ENCODE measurements at places on chromosomes 1 and 21. TPM values are rescaled to one million over a fixed set of nuclear protein-coding genes. Genes with fewer than 3 reads are reported as not detected.

GRCh38 chr1:86381223-86381622 lies 14.9 kb downstream of the ODF2L start:
- no peak for DNase-seq
- no peaks in the 10 kb centered on the region for H3K4me1 ChIP-seq
- H3K36me3 ChIP-seq = no peaks in the 10 kb centered on the region
- no peaks in the 10 kb centered on the region for H3K27me3 ChIP-seq
- no peak overlapping the region for H3K4me3 ChIP-seq

DNA sequence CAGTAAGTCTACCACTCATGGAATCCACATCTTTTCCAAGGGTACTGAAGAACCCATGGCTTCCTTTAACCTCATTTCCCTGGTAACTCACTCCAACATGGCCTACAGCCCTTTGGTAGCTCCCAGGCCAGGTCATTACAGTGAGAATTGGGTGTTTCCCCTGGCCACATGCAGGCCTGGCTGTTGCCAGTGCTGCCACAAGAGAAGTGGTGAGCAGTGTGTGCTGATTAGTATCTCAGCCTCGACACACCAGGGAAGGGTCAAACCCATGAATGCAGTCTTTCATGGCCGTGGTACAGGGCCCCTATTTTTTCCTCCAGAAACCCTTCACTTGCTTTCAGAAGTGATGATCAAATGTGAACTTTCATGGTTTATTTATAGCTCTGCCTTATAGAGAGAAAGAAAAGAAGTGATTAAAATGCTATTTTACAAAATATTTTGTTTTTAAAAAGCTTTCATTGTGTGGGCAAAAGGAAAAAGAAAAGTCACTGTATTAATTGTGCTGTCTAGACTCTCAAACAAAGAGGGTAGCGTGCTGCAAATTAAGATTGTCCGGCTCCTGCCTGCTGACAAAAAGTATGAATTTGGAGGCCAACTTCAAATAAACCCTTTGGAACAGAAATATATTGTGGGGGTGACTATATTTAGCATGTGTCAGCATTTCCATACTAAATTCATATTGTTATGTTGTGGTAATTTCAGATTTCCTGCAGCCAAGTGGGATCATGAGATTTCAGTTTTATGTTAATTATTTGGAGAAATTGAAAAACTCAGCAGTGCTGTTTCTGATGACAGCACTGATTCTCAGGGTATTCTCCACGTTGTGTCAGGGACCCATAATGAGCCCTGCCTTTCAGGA lies 62.0 kb upstream of the HOOK1 start:
- H3K27me3 ChIP-seq = no peaks in the 10 kb centered on the region
- no peaks in the 10 kb centered on the region for H3K36me3 ChIP-seq
- no peak overlapping the region for H3K4me3 ChIP-seq
- H3K27ac ChIP-seq = no peak overlapping the region
- peak; percentile 62 for DNase-seq

DNA sequence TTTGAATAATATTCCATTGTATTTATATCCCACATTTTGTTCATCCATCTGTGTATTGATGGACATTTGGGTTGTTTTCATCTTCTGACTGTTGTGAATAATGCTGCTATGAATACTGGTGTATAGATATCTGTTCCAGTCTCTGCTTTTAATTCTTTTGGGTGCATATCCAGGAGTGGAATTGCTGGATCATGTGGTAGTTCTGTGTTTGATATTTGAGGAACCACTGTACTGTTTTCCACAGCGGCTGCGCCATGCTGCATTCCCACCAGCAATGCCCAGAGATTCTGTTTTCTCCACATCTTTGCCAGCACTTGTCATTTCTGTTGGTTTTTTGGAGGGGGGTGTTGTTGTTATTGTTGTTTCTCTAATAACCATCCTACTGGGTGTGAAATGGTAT lies 131.6 kb upstream of the KIF26B start:
- H3K27me3 ChIP-seq = no peaks in the 10 kb centered on the region
- no peak overlapping the region for H3K27ac ChIP-seq
- no peaks in the 10 kb centered on the region for H3K4me1 ChIP-seq

DNA sequence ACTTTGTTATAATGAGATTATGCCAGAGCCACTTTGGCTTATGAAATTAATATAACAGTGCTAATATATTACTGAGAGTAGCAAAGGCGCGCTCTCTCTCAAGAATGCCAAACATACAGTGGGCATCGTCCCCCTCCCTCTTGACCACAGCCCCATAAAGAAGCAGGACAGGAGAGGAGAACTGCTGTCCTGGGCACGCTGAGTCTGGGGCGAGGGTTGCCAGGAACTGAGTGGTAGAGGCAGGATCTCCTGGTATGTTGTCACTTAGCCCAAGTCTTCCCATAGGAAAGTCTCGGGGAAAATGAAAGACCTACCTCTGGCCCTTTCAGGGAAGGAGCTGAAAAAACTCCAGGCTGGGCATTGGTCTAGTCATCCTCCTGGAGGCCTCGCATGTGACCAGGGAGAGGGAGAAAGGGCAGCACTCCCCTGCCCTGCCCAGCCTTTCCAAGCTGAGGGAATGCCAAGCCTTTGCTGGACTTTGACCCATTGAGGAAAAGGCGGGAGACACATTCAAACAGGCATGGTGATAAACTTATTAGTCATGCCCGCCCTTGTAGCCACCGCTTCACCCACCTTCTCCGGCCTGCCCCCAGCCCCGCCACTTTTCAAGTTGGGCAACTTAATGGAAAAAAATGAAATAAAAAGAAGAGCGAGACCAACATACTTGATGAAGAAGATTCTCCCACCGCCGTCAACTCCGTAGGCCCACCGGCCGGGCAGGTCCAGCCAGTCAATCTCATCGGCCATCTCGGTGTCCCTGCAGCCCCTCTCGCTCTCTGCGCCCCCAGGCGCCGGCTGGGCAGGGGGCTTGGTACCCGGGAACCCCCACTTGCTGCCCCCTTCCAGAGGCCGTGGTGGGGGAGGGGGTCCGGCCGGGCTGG lies 17.4 kb upstream of the PLEKHA6 start:
- DNase-seq = no peak
- H3K27me3 ChIP-seq = peaks cover 57% of the 10 kb centered on the region
- H3K4me3 ChIP-seq = peak overlapping the region; percentile 51
- peaks cover 15% of the 10 kb centered on the region for H3K4me1 ChIP-seq
- no peaks in the 10 kb centered on the region for H3K36me3 ChIP-seq

DNA sequence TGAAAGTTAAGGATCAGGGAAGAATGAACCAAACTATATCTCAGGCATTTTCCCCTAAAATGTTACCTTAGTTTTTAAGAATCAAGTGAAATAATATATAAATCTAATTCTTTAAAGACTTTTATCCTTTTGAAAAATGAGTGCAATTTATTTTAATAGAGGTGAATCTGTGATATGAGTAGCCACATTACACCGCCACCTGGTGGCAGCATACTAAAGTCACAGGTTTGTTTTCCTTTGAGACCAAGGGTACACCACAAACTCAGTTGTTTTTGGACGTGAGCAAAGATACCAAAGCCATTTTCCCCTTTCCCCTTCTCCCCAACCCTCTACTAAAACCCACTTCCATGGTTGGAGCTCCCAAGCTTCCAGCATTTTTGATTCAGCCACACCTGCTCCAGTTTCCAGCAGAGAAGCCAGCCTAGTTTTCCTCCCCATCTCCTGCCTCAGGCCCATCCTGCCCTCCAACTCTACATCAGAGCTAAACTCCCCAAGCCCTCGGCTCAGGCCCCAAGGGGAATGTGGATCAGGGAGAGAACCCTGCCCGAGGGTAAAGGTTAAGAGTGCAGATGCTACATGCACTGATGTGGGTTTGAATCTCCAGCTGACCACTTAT lies 22.9 kb upstream of the LDLRAP1 start:
- no peaks in the 10 kb centered on the region for H3K27me3 ChIP-seq
- H3K36me3 ChIP-seq = no peaks in the 10 kb centered on the region
- no peak overlapping the region for H3K4me3 ChIP-seq
- DNase-seq = no peak
- no peaks in the 10 kb centered on the region for H3K4me1 ChIP-seq

DENND2D gene
- total RNA-seq = 5.7 TPM

DNA sequence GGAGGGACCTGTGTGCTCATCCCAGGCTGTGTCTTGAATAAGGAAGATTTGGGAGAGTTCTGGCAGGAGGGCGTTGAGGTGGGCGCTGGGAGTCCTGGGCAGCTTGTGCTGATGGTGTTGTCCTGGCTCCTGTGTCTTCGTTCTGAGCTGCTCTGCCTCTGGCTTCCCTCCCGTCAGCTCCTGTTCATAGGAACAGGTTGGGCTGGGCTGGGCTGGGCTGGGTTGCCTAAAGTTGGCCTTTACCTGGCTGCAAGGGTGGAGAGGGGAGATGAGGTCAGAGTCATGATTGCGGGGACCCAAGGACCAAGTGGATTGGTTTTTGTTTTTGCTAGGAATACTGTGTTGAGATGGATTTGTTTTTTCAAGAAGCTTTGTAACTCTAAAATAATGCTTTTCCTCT lies 9.1 kb downstream of the NECAP2 start:
- H3K4me1 ChIP-seq = peaks cover 2% of the 10 kb centered on the region
- no peak overlapping the region for H3K27ac ChIP-seq
- peaks cover 96% of the 10 kb centered on the region for H3K36me3 ChIP-seq
- no peak for DNase-seq
- H3K27me3 ChIP-seq = no peaks in the 10 kb centered on the region

PIK3R3 gene
- total RNA-seq = 22.4 TPM

MEGF6 gene
- total RNA-seq = 11.2 TPM

- no peaks in the 10 kb centered on the region for H3K36me3 ChIP-seq
- H3K4me3 ChIP-seq = no peak overlapping the region
- H3K4me1 ChIP-seq = no peaks in the 10 kb centered on the region
- no peaks in the 10 kb centered on the region for H3K27me3 ChIP-seq
- H3K27ac ChIP-seq = no peak overlapping the region
- no peak for DNase-seq
Measured at GRCh38 chr1:69172003-69173000, 395.4 kb upstream of the LRRC7 start.

DMRTA2 gene
- not detected for total RNA-seq

- H3K4me1 ChIP-seq = no peaks in the 10 kb centered on the region
- no peak for DNase-seq
- no peaks in the 10 kb centered on the region for H3K36me3 ChIP-seq
- no peaks in the 10 kb centered on the region for H3K27me3 ChIP-seq
- no peak overlapping the region for H3K4me3 ChIP-seq
Measured at GRCh38 chr1:212401042-212401441, 13.6 kb downstream of the PACC1 start.

DNA sequence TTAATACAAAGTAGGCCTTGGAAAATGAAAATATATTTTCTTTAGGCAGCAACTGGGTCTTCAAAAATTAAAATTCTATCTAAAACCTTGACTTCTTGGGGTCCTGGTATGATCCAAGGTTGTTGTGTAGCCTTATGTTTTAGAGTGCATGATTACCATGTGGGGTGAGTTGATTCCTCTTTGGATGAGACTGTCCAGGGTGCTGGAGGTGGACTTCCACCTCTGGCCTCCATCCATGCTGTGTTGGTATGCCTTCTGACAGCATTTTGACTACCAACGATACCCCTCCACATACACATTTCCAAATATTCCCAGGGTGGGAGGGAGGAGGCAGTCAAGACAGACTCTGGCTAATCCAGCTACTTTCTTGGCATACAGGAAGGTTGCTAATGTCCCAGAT lies 205.0 kb downstream of the TNR start:
- H3K27me3 ChIP-seq = no peaks in the 10 kb centered on the region
- no peaks in the 10 kb centered on the region for H3K4me1 ChIP-seq
- no peaks in the 10 kb centered on the region for H3K36me3 ChIP-seq
- H3K4me3 ChIP-seq = no peak overlapping the region
- no peak for DNase-seq

GRCh38 chr1:173205146-173206051 lies 1.7 kb downstream of the TNFSF4 start:
- DNase-seq = no peak
- peaks cover 28% of the 10 kb centered on the region for H3K4me1 ChIP-seq
- H3K36me3 ChIP-seq = no peaks in the 10 kb centered on the region
- H3K27ac ChIP-seq = no peak overlapping the region
- H3K27me3 ChIP-seq = no peaks in the 10 kb centered on the region

DNA sequence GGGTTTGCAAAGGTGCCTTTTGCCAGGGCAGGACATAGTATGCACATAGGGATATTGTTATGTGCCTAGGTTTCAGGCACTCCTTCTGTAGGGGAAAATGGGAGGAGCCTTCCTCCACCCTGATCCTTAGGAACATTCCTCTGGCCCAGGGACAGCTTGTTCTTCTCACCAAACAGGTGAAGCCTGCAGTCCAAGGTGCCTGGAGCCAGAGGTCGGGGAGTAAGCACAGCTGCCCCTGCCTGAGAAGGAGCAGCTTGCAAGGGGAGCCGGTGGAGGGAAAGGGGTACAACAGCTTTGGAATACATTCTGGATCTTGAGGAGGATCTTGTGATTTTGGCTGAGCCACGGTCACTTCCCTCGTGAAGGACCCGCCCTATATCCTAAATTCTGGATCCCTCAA lies 82.4 kb upstream of the CD1D start:
- no peak overlapping the region for H3K27ac ChIP-seq
- no peak for DNase-seq
- no peaks in the 10 kb centered on the region for H3K4me1 ChIP-seq
- no peaks in the 10 kb centered on the region for H3K27me3 ChIP-seq
- no peak overlapping the region for H3K4me3 ChIP-seq

CYP4A22 gene
- total RNA-seq = not detected

DNA sequence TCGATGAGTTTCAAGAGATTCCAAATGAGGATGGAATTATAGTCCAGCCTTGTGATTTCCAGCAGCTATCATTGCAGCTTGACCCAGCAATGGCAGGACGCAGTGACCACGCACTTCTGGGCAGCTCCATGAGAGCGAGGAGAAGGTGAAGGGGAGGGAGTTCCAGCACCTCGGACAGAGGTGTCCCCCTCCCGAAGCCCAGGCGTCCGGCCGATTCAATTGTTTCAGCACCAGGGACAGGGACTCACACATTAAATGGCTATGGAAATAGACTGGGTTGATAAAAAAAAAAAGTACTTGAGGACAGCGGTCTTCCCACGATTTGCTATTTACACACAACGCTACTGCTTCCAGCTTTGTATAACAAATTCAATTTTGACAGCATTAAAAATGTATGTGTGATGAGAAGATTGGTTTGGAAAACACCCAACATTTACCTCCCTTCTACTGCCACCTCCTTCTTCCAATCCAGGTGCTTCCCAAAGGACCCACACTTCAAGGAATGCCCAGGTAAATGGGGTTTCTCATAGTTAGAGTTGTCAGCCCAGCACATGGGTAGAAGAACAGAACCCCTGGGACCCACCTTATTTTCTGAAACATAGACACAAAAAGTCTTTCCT lies 71.8 kb downstream of the DISP3 start:
- H3K4me3 ChIP-seq = no peak overlapping the region
- DNase-seq = no peak
- H3K27me3 ChIP-seq = peaks cover 39% of the 10 kb centered on the region
- H3K4me1 ChIP-seq = no peaks in the 10 kb centered on the region

GRCh38 chr1:103106426-103107341 lies 1.6 kb downstream of the COL11A1 start:
- no peaks in the 10 kb centered on the region for H3K27me3 ChIP-seq
- peaks cover 27% of the 10 kb centered on the region for H3K4me1 ChIP-seq
- peak overlapping the region; percentile 12 for H3K27ac ChIP-seq
- no peak for DNase-seq
- H3K36me3 ChIP-seq = no peaks in the 10 kb centered on the region

GRCh38 chr1:145995148-145995881 lies 1.1 kb downstream of the TXNIP start:
- peaks cover 43% of the 10 kb centered on the region for H3K36me3 ChIP-seq
- no peak for DNase-seq
- H3K4me3 ChIP-seq = peak overlapping the region; percentile 81
- H3K27me3 ChIP-seq = no peaks in the 10 kb centered on the region

GRCh38 chr1:21736876-21737275 lies 46.1 kb downstream of the USP48 start:
- H3K4me1 ChIP-seq = no peaks in the 10 kb centered on the region
- H3K4me3 ChIP-seq = no peak overlapping the region
- no peak for DNase-seq
- no peak overlapping the region for H3K27ac ChIP-seq

GRCh38 chr1:105652109-105652508 lies 1404.4 kb upstream of the PRMT6 start:
- no peak for DNase-seq
- H3K27me3 ChIP-seq = no peaks in the 10 kb centered on the region
- no peak overlapping the region for H3K4me3 ChIP-seq
- no peaks in the 10 kb centered on the region for H3K4me1 ChIP-seq

Data from esophagus muscularis mucosa (tissue), 4 donors.